ENCODE measurements at places on chromosomes 4 and X.

GRCh38 chr4:7872264-7872771 is 67.3 kb downstream of the AFAP1 start:
- DNase-seq: no peak
- peaks cover 6% of the 10 kb centered on the region for H3K36me3 ChIP-seq
- peaks cover 31% of the 10 kb centered on the region for H3K4me1 ChIP-seq

DNA sequence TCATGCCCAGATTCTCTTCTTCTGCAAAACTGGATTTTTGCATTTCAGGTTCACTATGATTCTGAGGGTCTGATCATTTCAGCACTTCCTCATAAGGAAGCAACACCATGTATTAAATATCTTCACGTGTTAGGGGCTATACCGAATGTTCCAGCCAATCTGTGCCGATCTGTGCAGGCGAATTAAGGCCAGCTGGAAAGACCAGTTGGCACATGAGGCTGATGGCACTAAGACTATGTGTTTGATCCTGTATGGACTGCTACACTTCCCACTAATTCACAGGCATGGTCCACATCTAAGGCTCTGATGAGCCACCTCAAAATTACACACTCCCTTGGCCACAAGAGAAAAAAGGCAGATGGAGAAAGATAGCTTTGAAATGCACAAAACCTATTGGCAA is 28.8 kb downstream of the KDR start:
- peaks cover 8% of the 10 kb centered on the region for H3K27me3 ChIP-seq
- no peak overlapping the region for H3K4me3 ChIP-seq
- DNase-seq: no peak
- H3K27ac ChIP-seq: no peak overlapping the region

- no peak overlapping the region for H3K27ac ChIP-seq
- DNase-seq: no peak
- no peak overlapping the region for H3K4me3 ChIP-seq
- no peaks in the 10 kb centered on the region for H3K36me3 ChIP-seq
- H3K4me1 ChIP-seq: peaks cover 17% of the 10 kb centered on the region
Observed at GRCh38 chrX:42930951-42931350, 153.0 kb upstream of the PPP1R2C start.

- no peak overlapping the region for H3K4me3 ChIP-seq
- H3K36me3 ChIP-seq: no peaks in the 10 kb centered on the region
- no peaks in the 10 kb centered on the region for H3K4me1 ChIP-seq
- no peaks in the 10 kb centered on the region for H3K27me3 ChIP-seq
Observed at GRCh38 chr4:5370286-5370685, 319.0 kb downstream of the STK32B start.

GRCh38 chr4:152940461-152940860 is 4.3 kb downstream of the FHDC1 start:
- peaks cover 38% of the 10 kb centered on the region for H3K27me3 ChIP-seq
- no peak for DNase-seq
- H3K36me3 ChIP-seq: peaks cover 2% of the 10 kb centered on the region
- no peak overlapping the region for H3K4me3 ChIP-seq
